ENCODE measurements at places on chromosomes 1 and 21. TPM values are rescaled to one million over a fixed set of nuclear protein-coding genes. Genes with fewer than 3 reads are reported as not detected.
A peak's percentile ranks its signal among the peaks of the same experiment; 100 is the strongest.

Gene OTUD7B
- 2.4 TPM for total RNA-seq

Gene OR14K1
- total RNA-seq = not detected

Gene SLC35F3
- not detected for total RNA-seq

Gene NHLH2
- total RNA-seq = not detected

Gene AK5
- total RNA-seq = not detected

Gene GJA8
- not detected for total RNA-seq

Gene GBP6
- total RNA-seq = not detected

Gene INSRR
- total RNA-seq = not detected

- H3K27me3 ChIP-seq = no peaks in the 10 kb centered on the region
- H3K4me1 ChIP-seq = peaks cover under 1% of the 10 kb centered on the region
- 0 out of 2 replicates have a peak, but pooled peaks cover 2% of the 10 kb centered on the region for H3K36me3 ChIP-seq
- DNase-seq = peak; percentile 66
- no peak overlapping the region for H3K27ac ChIP-seq
- no peak overlapping the region for H3K4me3 ChIP-seq
These were observed 5.8 kb upstream of the TGFB2 start for GRCh38 chr1:218339267-218339831.

DNA sequence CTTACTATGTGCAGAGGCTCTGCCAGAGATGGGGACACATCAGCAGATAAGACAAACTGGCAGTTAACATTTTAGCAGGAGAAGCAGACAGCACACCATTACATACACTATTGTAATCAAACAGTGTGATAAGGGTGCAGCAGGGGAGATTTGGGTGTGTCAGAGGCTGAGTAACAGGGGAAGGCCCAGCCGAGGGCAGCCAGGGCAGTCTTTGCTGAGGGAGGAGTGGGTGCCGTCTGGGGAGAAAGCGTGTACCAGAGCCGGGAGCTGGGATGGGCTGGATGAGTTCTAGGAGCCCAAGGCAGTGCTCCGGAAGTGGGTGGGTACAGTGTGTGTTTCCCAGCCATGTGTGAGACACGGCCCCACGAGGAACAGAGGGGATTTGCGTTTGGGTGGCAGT lies 31.2 kb downstream of the KCNA10 start:
- no peak for DNase-seq
- no peaks in the 10 kb centered on the region for H3K27me3 ChIP-seq
- H3K4me3 ChIP-seq = no peak overlapping the region
- no peaks in the 10 kb centered on the region for H3K4me1 ChIP-seq
- no peak overlapping the region for H3K27ac ChIP-seq

DNA sequence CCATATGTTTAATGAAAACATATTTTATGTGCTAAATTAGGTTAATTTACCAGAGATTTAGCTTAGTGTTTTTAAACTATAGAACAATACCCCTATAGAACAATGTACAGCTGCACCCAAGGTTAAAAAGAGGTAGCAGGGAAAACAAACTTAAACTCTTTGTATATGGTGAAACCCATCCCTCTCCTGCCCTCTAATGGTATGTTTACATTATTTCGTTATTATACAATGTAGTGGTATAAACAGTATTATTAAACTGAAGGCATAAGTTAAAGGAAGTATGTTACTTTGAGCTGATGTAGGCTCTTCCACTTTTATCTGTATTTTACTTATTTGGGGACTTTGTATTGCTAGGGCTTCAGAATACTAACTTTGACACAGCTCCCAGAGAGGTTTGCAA lies 16.7 kb upstream of the ZYG11A start:
- H3K4me3 ChIP-seq = no peak overlapping the region
- H3K27me3 ChIP-seq = no peaks in the 10 kb centered on the region
- H3K36me3 ChIP-seq = no peaks in the 10 kb centered on the region
- H3K4me1 ChIP-seq = peaks cover 4% of the 10 kb centered on the region
- peak; percentile 60 for DNase-seq

GRCh38 chr1:67626861-67627235 lies 58.2 kb upstream of the GADD45A start:
- no peaks in the 10 kb centered on the region for H3K27me3 ChIP-seq
- no peaks in the 10 kb centered on the region for H3K36me3 ChIP-seq
- no peak for DNase-seq
- no peak overlapping the region for H3K27ac ChIP-seq
- H3K4me3 ChIP-seq = no peak overlapping the region
- no peaks in the 10 kb centered on the region for H3K4me1 ChIP-seq

DNA sequence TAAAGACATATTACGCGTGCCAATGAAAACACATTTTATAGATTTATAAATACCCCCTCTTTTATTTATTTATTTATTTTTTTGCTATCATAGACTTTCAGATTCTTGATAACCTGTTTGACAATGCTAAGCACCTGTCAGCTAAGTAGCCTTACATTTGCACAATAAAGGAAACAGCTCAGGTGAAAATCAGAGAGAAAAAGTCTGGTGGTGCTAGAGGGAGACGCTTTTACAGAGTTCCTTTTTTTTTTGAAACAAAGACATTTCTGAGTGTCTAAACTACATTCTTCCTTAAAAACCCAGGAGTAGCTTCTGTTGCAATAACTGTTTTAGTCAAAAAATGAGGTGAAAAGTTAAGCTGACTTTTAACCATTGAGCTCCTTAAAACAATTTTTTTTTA lies 1611.6 kb downstream of the NCAM2 start:
- DNase-seq = no peak
- no peak overlapping the region for H3K27ac ChIP-seq
- no peak overlapping the region for H3K4me3 ChIP-seq
- no peaks in the 10 kb centered on the region for H3K4me1 ChIP-seq

DNA sequence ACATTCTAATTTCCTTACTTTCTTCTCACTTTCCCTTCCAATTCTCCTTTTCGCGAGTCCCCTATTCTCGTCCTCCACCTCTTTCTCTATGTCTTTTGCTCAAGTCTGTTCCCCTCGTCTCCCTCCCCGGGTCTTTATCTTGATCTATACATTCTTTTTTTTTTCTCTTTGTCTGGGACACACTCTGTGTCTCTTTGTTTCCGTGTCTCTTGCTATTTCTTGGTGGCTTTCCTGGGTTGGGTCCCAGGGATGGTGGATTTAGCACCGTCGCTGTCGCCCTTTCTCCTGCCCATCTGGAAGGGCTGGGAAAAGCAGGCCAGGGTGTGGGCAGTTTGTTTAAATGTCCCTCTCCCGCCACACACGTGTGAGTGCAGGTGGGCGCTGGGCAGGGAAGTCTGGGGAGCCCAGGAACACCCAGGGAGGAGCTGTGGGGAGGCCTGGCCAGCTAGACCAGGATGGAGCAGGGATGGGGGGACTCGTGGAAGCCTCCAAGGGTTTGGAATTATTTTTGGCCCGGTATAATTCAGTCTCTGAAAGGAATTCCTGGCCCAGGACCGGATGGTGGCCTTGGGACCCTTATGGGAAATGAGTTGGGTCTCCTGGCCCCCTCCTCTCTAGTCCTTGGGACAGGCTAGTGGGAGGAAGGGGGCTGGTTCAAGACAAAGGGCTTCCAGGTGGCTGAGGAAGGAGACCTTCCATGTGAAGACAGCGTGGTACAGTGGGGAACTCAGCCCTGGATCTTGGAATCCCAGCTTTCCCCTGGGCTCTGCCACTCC lies 9.5 kb upstream of the ID3 start:
- no peaks in the 10 kb centered on the region for H3K27me3 ChIP-seq
- H3K4me1 ChIP-seq = peaks cover 5% of the 10 kb centered on the region
- no peak for DNase-seq
- H3K36me3 ChIP-seq = no peaks in the 10 kb centered on the region
- H3K4me3 ChIP-seq = no peak overlapping the region

DNA sequence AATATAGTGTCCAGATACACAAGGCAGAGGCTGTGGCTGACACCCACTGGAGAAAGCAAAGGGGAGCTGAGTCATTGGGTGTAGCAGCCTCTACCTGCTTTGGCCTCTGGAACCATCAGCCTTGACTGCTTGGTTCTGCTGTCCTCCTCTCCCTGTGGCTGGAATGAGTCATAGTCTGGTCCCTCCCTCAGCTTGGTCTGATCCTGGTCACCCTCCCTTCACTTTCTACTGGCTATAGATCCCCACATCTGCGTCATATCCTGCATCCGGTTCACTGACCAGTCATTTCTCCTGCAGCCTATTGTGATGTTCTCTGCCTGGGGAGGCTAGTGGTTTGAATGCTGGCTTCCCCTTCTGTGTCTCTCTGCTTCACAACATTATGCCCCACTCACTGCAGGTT lies 372.8 kb upstream of the DAB1 start:
- no peaks in the 10 kb centered on the region for H3K4me1 ChIP-seq
- H3K36me3 ChIP-seq = no peaks in the 10 kb centered on the region
- DNase-seq = no peak
- H3K27ac ChIP-seq = no peak overlapping the region

DNA sequence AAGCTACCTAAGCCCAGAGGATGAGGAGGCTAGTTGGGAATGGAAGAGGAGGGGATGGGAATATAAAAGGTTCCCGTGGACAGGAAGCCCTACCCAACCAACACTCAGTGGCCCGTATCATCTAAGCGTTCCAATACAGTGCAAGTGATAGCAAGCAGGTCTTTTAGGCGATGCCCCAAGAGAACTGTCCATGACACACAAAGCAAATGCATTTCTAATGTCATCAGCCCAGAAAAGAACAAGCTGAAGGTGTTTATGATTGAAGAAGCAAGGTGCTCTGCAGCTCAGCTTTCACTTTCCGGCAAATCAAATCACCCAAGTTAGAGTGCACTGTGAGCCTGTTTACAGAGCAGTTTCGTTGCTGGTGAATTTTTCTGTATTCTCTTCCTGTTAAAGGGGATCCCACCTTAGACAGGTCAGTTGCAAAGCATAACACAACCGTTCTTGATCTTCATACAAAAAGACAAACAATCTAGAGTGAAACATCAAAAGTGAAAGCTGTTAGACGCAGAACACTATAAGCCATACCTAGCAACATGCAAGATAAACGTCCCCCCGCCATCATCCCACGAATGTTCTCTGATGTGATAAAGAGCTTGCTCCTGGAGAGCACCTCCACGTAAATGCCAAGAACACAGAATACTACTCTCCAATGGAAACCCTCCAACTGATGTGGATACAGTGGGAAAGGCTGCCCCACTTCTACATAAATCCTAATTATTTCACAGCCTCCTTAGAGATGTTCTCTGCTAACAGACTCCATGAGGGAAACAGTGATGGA lies 54.0 kb downstream of the PGBD5 start:
- no peaks in the 10 kb centered on the region for H3K27me3 ChIP-seq
- DNase-seq = no peak
- H3K36me3 ChIP-seq = no peaks in the 10 kb centered on the region
- no peaks in the 10 kb centered on the region for H3K4me1 ChIP-seq
- no peak overlapping the region for H3K27ac ChIP-seq

- no peaks in the 10 kb centered on the region for H3K4me1 ChIP-seq
- no peak overlapping the region for H3K27ac ChIP-seq
- H3K36me3 ChIP-seq = no peaks in the 10 kb centered on the region
- DNase-seq = no peak
- no peak overlapping the region for H3K4me3 ChIP-seq
- no peaks in the 10 kb centered on the region for H3K27me3 ChIP-seq
These were observed 276.9 kb upstream of the ZRANB2 start for GRCh38 chr1:71357708-71358107.

DNA sequence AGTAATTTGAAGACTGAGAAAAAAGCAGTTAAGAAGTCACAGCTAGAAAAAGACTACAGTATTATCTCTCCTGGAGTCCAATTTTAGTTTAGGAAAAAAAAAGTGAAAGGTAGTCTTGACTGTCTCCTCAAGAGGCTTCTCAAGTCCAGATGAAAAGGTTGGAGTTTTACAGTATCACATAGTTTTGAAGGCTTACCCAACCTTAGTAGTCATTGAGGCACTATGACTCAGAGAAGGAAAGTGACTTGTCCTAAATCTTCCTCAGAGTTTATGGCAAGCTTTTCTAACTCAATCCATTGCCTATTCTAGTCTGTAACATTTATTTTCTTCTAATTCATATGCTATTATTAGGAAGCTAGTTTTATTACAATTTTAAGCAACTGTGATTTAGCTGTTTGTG lies 174.9 kb downstream of the DPYD start:
- H3K27me3 ChIP-seq = no peaks in the 10 kb centered on the region
- no peak overlapping the region for H3K27ac ChIP-seq
- DNase-seq = no peak

- peak overlapping the region; percentile 27 for H3K27ac ChIP-seq
- no peaks in the 10 kb centered on the region for H3K27me3 ChIP-seq
- H3K4me3 ChIP-seq = peak overlapping the region; percentile 84
These were observed 576 bp downstream of the ZFP69 start for GRCh38 chr1:40477678-40478053.

DNA sequence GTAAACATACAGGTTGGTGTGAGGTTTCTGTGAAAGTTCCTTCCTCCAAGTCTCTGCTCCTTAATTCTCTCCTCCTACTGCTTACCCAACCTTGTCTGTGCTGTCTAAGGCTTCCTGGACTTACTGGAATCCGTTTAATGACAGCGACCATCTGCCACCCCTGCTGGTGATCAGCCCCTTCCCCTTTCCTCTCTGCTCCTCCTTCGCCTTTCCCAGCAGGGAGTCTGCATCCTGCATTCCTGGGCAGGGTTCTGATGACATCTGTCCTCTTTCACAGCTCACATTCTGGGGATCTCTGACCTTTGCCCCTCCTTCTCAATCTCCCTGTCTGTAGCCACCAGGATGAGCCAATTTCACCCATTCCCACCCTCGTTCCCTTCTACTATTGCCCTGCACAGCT lies 66.5 kb downstream of the KIRREL1 start:
- H3K36me3 ChIP-seq = no peaks in the 10 kb centered on the region
- no peak overlapping the region for H3K4me3 ChIP-seq
- H3K4me1 ChIP-seq = no peaks in the 10 kb centered on the region
- no peak overlapping the region for H3K27ac ChIP-seq

DNA sequence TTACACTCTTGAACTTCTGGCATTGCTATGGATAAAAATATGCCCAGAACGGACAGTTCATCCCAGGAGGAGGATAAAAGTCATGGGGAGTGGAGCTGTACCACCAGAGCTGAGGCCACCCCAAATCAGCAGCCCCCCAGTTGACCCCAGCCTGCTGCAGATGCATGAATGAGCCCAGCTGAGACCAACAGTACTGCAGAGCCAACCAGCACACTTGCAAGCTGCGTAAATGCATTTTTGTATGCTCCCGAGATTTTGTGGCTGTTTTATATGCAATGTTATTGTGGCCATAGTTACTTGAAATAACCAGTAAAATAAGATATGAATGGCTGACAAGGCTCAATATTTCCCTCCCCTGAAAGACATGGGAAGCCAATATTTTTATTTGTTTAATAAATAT lies 264.6 kb downstream of the DUSP10 start:
- no peak overlapping the region for H3K27ac ChIP-seq
- H3K36me3 ChIP-seq = no peaks in the 10 kb centered on the region
- H3K27me3 ChIP-seq = no peaks in the 10 kb centered on the region
- DNase-seq = no peak
- H3K4me3 ChIP-seq = no peak overlapping the region
